ENCODE measurements at places on chromosomes 5 and 9. TPM values are rescaled to one million over a fixed set of nuclear protein-coding genes. Genes with fewer than 3 reads are reported as not detected.
A peak's percentile ranks its signal among the peaks of the same experiment; 100 is the strongest.

- no peak for DNase-seq
Measured at GRCh38 chr5:81233080-81233634, at the start of gene CKMT2. Gene CKMT2, plus strand, starts transcription at chr5:81233322. Its CDS starts 17,811 bp downstream, at chr5:81251133.

- no peak for DNase-seq
Measured at GRCh38 chr9:78892769-78893168, 595.8 kb downstream of the PSAT1 start.

DBH gene
- total RNA-seq, result under 0.01 TPM

DNA sequence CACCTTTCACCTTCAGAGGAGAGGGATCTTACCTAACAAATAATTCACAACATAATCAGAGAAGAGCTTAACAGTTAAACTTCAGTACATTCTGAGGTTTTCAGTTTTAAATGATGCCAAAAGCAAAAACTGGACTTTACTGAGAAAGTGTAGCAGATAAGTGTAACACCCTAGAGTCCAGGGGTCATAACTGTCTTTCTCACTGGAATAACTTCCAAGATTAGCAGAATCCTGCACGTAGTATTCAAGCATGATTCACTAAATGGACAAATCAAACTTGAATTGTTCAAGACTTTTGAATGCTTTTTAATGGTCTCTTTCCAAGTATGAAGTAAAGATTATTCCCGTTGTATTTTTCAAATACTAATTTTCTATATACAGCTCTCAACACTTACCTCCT lies 180.1 kb upstream of the NREP start:
- no peak for DNase-seq

GRCh38 chr9:76403352-76403751 lies 9.1 kb upstream of the RFK start:
- peak; percentile 54 for DNase-seq

LHX6 gene
- total RNA-seq, result 0.99 TPM

DNA sequence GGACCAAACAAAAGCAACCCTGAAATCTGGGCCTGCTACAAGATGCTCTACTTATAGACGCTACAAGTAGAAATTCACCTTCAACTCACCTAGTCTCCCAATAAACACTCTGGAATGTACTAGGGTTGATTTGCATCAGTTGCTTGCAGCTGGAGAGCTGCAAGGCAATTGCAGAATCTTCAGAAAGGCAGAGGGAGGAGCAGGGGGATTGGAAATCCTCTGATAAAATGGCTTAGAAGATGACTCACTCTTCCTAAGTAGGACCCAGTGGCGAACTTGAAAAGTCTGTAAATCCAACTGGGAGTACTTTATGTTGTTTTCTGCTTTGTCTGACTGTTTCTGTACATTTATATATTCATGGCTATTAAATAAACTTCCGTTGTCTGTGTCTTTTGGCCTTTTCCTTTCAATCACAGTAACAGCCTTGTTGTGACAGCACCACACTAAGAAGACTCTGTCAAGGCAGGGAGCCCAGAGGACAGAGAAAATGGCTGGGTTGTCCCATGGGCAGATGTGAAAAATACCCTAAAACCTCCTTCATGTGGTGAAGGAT lies 14.7 kb upstream of the MLLT3 start:
- no peak for DNase-seq

GRM6 gene
- not detected for total RNA-seq

- DNase-seq, result no peak
Measured at GRCh38 chr9:116687754-116688135, 640 bp downstream of the TRIM32 start.

F12 gene
- total RNA-seq, result 1.3 TPM

GRCh38 chr5:169870211-169870610 lies 110.1 kb downstream of the INSYN2B start:
- no peak for DNase-seq

DNA sequence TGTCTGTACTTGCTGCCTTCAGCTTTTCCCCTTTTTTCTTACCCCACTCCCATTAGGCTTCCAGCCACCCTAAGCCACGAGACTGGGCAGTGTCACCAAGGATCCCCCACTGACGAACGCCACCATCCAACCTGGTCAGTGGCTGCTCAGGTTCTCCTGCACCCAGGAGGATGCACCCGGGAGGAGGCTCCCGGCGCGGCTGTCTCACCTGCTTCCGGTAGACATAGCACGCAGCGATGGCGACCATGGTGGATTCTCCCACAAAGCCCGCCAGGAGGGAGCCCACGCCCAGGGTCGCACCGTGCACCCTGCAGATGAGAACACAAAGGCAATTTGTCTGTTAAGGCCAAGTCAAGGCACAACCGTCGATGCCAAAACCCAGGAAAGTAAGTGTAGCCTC lies 48.1 kb downstream of the OTULIN start:
- DNase-seq, result no peak

DNA sequence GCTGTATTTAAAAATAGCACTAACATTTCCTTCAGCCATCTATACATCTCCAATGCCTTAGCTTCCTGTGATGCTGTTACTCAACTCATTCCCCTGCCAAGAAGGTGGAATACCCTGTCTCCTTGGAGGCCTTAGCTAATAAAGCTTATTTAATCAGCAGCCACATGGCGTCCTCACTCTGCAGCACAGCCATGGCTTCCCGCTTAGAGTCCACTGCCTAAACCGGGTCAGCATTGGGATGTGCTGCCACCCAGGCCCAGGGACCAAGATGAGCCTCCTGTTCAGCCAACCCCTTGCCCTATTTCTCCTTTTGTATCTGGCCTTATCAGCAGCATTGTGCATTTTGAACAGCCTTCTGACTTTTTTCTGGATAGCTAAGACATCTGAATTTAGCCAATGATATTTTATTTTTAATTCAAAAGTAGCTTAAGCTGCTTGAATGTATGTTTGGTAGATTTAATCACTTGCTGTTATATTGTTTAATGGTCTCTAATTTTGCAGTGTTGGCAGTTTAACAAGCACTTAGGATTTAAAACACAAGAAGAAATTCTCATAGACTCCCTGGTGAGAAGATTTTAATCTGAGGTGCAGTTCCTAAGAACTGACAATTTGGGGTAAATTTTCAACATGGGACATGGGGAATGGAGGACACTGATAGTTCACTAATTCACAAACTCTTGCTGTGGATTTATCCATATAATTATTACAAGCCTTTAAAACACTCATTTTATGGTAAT lies 113.0 kb downstream of the RPS23 start:
- DNase-seq, result peak; percentile 73

GRCh38 chr5:61052882-61053281 lies 107.9 kb downstream of the NDUFAF2 start:
- DNase-seq, result no peak

CDC25C gene
- 3.5 TPM for total RNA-seq

- no peak for DNase-seq
Measured at GRCh38 chr5:151901611-151902010, 23.0 kb downstream of the GLRA1 start.

ADRB2 gene
- total RNA-seq, result 3.8 TPM

DNA sequence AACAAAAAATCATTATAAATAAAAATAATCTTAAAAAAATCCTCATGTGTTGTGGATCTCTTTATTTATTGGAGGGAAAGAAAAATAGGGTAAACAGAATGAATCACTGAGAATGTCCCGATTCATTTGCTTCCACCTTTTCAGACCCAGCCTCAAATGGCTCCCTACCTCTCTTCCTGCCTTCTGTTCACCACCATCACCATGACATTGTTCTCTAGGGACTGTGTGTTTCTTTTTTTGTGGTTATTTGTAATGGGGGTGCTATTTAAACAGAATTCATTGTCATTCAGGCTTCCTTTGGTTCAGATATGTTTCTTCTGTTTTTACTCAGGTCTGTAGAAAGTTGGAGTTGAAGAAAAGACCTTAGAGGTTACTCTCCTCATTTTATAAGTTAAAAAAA lies 198.2 kb downstream of the KIF4B start:
- no peak for DNase-seq

KCNT1 gene
- 0.39 TPM for total RNA-seq

KIF12 gene
- total RNA-seq, result 2.3 TPM

DNA sequence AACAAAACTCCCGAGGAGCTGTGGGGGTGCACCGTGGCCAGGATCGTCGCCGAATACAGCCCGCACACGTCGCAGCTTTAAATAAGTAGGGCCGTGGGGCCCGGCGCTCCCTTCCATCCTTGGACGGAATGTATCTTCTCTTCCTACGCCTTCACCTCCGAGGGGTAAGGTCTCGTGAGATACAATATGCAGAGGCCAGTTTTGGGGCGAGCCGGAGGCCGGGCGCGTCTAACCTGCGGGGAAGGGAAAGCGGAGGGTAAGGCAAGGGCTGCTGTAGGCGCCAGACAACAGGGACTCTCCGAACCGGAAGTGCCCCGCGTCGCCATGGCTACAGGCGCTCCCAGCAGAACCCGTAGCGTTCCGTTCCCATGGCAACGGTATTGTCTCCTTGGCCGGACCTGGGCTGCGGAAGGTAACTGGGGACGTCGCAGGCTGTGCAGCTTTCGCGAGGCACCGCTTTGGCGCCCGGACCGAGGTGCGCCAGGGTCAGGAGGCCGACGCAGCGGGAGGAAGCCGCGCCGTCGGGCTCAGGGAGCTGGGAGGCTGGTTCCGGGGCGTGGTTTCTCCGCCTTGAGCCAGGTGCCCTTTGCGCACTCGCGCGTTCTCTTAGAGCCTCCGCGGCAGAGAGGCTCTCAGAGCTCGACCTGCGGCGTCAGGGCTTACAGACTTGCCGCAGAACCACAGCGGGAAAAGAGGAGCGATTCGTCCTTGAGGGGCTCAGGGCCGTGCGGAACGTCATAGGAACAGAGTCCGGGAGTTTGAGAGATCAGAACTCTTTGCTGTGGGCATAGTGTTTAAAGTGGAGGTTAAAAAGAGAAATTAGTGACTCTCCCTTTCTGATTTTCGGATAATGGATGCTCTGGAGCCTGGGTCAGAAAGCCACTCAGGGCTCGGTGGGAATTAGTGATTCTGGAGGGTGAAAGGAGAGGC lies at the start of gene TTC23L:
TTC23L (plus strand) TSS at position 380 of the 930 bp plus-strand sequence. CDS start 1,508 bp downstream, outside the sequence.
- peak; percentile 71 for DNase-seq

PTGS1 gene
- 4.7 TPM for total RNA-seq

EMB gene
- total RNA-seq, result 19.6 TPM

BTNL8 gene
- total RNA-seq, result 0.49 TPM

GRCh38 chr5:170746075-170746960 lies 37.2 kb upstream of the GABRP start:
- no peak for DNase-seq

DNA sequence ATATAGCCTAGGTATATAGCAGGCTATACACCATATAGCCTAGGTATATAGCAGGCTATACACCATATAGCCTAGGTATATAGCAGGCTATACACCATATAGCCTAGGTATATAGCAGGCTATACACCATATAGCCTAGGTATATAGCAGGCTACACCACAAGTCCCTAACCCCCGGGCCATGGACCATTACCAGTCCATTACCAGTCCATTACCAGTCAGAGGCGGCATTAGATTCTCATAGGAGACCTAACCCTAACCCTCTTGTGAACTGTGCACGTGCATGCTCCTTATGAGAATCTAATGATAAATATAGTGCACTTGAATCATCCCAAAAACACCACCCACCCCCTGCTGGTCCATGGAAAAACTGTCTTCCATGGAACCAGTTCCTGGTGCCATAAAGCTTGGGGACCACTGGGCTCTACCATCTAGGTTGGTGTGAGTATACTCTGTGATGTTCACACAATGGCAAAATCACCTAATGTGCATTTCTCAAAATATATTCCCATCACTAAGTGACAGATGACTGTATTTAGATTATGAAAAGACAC lies 4.7 kb downstream of the PLIN2 start:
- DNase-seq, result no peak

DNA sequence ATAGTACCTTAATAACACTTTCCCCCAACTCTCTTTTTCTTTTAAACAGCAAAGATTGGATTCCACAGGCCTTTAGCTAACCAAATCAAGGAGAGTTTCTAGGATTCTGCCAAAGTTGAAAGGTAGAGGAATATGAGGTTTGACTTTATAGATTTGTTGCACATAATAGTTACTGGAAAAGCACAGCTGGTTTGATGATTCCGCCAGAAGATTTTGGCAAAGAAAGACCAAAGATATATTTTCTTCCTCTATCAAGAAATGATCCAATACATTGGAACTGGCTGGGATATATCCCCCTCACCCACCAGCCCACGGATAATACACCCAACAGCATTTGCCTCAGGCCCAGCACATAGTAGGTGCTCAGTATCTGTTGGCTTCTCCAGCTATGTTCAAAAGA lies 289.8 kb downstream of the EBF1 start:
- no peak for DNase-seq

DNA sequence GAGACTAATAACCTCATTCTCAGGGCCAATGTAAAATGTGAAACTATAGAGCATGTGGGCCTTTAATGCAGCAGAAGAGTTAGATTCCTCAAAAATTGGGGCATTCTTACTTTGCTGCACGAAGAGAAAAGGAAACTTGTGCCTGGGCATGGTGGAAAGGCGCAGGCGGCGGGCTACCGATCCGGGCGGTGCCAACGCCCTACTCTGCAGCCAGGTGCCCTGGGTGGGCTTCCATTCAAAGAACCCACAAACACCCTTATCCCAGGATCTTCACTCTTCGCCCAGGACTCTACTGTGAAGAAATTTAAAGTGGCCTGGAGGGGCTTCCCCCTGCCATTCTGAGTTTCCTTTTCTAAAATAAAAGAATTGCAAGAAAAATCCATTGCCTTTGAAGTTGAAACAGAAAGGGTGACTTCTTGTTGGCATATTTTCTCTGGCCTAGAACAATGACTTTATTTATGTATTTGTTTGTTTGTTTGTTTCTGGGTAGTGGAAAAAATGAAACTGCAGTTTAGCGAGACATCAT lies 124.9 kb downstream of the TMEM161B start:
- DNase-seq, result no peak

SCGB3A2 gene
- total RNA-seq, result not detected
